Activated CD4-positive, alpha-beta T cell treated with anti-CD3 and anti-CD28 coated beads, Interleukin-2, amount 50 U/mL, for 4 hours (primary cell): ENCODE measurements at places on chromosomes 1 and 21.

DNA sequence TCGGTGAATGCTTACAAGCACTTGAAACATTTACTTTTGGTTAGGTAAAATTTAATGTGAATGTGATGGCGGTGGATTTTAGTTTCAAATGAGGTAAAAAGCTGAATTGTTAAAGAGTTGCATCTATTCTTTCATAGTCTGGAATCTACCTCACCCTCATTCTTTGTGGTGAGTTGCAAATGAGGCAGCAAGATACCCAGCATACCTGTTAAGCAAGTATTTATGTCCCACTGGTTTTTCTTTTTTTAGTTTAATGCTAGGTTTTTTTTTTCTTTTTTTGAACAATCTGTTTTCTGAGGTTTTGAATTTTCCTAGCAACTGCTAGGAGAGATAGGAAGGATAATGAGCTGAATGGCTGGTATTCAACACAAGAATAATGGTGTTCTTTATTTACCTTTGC is 127.9 kb upstream of the CACYBP start:
- no peak for DNase-seq

DNA sequence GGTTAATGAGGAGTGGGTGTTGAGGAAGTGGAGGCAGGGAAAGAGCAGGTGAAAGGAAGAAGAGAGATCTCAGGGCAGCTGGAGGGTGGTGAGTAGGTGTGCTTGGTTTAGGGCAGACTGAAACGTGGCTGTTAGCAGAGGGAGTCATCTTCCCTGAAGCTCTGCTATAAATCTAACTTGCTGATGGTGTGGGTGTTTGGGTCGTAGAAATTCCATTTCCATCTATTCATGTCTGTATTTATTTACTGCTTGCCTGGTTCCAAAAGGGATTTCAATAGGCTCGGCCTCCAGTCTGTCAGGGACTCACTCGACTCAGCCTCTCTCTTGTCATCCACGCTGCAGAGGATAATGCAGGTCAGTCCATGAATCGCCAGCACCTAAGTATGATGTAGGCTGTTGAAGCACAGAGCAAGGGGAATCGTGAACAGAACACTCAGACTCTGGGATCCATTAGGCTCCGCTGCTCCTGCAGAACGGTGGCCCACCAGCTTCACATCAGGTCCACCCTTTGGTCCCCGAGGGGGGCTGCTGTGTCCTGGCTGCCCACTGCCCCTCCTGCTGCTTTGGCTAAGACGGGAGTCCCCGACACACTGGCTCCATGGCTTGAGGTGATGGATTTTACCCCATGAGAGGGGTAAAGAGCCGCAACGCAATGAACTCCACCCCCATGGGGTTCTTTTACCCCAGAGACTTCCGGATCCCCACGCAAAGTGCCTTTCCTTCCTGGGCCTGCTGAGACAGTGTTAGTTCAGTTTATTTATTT is 156.2 kb downstream of the RHOU start:
- DNase-seq = no peak

- no peak for DNase-seq
Measured at GRCh38 chr21:41750532-41751151, 16.2 kb downstream of the RIPK4 start.

- no peak for DNase-seq
Measured at GRCh38 chr1:19728413-19729145, 63.9 kb downstream of the HTR6 start.

GRCh38 chr1:115771094-115771846 is 2.8 kb upstream of the CASQ2 start:
- DNase-seq = no peak
